ENCODE measurements at places on chromosomes 5 and 9.

GRCh38 chr5:133396814-133397213 is 215.5 kb downstream of the FSTL4 start:
- DNase-seq, result no peak

DNA sequence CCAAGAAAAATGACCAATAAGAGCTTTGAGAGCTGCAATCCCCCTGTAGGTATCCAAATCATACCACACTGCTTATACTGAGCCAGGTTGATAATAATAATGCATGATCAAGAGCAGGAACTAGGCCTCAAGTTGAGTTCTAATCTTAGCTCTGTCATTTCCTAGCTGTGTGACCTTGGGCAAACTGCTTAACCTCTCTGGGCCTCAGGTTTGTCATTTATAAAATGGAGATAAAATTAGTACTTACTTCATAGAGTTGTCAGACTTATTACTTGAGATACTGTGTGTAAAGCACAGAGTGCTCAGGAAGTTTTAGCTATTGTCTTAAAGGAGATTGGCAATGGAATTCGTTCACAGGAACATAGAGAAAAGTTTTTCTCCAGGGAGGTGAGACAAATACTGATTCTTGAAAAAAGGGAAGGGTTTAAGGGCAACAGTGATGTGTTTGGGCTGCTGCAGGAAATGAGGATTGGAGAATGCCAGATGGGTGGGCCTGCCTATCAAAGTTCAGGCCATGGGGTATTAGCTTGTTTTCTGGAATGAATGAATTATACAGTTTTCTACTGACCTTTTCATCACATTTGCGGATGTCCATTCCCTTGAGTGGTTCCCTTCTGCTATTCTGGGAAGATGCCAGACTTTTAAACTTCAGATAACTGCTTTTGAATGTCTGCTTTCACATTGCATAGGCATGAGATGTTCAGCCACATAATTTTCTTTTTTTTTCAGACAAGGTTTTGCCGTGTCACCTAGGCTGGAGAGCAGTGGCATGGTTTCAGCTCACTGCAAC is 10.2 kb upstream of the ATP6V0E1 start:
- no peak for DNase-seq

- no peak for DNase-seq
These were observed 115.8 kb downstream of the DRD1 start for GRCh38 chr5:175328176-175328575.

- no peak for DNase-seq
These were observed 91.9 kb upstream of the RASEF start for GRCh38 chr9:83154821-83155220.

GRCh38 chr5:37375091-37375490 is 4.0 kb upstream of the WDR70 start:
- DNase-seq, result no peak

DNA sequence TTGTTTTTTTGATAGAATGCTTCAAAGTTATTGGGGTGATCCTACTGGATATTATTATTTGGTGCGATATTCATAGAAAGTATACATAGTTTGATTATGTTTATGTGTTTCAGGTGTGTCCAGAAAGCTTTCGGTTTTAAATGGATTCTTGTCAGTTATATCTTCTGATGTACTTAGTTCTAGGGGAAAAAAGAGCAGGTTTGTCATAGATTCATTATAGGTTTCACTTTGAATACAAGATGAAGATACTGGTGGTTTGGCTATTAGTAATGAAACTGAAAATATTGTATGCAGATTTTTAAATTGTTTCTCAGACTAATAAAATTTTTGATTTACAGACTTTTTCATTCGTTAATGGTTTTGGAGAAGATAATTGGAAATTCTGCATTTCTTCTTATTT is 98.9 kb downstream of the MAN2A1 start:
- no peak for DNase-seq

- DNase-seq, result no peak
These were observed 398.7 kb downstream of the EBF1 start for GRCh38 chr5:158701007-158701391.

- no peak for DNase-seq
These were observed 17.6 kb downstream of the NSUN2 start for GRCh38 chr5:6615034-6615815.
